CD4-positive, alpha-beta T cell treated with Interleukin-17A for 1 hour (primary cell): ENCODE measurements at places on chromosomes 2 and 18.

DNA sequence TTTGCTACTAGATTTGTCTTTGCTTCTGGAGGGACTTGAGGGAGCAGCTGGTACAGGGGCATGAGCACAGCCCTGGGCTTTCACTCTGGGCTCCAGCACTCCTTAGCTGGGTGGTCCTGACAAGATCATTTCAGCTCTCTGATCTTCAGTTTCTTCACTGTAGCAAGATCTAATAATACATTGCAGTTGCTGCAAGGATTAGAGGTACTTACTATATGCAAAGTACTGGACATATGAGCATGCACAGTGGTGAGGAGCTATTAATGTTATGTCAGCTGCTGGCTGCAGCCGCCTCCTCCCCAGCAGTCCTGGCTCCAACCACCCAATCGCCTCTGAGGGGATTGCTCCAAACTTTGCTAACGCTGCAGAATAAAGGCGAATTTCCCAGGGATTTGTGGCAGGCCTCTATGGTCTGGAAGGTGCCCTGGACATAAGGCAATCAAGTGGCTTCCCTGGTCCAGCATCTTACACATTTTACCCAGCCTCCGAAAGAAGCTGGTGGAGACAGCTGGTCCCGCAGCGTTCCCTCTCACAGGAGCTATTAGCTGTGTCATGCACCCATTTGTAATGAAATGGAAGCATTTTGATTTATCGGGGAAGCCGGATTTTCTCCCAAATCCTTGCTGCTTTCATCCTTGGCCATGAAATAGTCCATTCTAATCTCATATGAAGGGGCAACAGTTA, 96.7 kb downstream of the RHOB start:
- DNase-seq, result no peak

- DNase-seq, result no peak
Observed at GRCh38 chr2:21194858-21195271, 71.1 kb downstream of the TDRD15 start.

GRCh38 chr18:13791181-13791580, 32.8 kb upstream of the MC5R start:
- DNase-seq, result no peak

GRCh38 chr2:167692936-167693335, 554.5 kb downstream of the STK39 start:
- DNase-seq, result no peak

DNA sequence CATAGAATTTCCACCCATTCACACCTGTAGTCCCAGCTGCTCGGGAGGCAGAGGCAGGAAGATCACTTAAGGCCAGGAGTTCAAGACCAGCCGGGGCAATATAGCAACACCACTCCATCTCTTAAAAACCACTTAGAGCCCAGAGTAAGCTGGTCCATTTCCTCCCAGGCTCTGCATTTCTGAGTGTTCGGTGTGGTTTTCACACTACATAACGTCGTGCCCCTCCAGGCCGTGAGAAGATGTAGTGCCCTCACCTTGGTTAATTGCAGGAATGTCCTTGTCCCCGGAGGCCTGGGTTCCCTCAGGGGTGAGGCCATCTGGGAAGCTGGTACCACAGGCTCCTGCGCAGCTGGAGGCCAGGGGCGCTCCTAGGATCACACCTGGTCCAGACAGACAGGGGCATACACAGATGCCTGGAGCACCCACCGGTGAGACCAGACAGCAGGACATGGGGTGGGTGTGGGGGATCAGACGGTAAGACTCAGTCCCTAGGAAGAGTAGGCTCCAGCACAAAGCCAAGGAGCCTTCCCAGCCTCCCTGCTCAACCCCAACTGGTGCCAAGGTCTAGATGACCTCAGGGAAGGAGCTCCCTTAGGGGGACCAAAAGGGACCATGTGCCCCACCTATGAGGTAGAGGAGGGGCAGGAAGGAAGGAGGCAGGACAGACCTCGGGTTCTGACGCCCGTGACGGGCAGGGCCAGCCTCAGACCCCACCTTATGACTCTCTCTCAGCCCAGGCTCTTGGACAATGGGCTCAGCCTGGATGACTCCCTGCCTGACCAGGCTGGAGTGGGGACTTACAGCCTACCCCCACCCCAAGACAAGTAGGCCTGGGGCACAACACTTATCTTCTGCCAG, 752 bp downstream of the ASTL start:
- DNase-seq, result peak; percentile 37

DNA sequence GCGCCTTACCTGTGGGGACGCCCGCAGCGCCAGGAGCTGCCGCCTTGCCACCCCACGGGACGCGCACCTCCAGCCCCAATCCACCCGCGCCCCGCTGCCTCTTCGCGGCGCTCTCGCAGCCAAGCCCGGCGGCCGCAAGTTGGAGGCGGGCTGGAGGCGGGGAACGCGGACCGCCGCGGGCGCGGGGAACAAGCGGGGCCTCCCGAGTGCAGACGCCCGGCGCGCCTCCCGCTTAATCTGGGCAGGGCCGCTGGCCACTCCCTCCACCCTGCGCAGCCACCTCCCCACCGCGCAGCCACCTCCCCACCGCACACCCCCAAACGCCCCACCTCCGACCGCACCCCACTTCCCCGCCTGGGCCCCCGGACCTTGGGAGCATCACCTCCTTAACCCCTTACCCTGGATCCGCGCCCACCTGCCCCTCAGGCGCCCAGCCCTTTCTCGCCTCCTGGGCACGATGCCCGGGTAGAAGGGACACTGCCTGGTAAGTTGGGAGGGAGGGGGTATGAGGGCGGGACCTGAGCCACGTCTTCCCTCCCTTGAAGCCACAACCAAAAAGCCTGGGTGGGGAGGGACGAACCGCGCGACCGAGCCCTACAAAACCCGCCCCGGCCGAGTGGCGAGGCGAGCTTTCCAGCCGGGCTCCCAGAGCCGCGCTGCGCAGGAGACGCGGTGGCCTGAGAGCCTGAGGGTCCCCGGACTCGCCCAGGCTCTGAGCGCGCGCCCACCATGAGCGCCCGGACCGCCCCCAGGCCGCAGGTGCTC, at the start of the genes COL4A3 and COL4A4:
COL4A3 (plus strand) TSS at position 627 of the 765 bp plus-strand sequence; CDS start at position 730, 103 bp downstream.
COL4A4 (minus strand) TSS at position 208 of the 765 bp plus-strand sequence. CDS start 16,722 bp downstream, outside the sequence.
- no peak for DNase-seq

DNA sequence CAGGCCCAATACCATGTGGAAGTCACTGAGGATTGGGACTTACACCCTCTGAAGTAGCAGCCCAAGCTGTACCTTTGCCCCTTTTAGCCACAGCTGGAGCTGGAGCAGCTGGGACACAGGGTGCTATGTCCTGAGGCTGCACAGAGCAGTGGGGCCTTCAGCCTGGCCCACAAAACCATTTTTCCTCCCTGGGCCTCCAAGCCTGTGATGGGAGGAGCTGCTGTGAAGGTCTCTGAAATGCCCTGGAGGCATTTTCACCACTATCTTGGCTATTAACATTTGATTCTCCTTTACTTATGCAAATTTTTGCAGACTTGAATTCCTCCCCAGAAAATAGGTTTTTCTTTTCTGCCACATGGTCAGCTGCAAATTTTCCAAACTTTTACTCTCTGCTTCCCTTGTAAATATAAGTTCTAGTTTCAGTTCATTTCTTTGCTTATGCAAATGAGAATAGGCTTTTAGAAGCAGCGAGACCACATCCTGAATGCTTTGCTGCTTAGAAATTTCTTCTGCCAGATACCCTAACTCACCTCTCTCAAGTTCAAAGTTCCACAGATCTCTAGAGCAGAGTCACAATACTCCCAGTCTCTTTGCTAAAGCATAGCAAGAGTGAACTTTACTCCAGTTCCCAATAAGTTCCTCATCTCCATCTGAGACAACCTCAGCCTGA, 213.8 kb upstream of the MGAT5 start:
- no peak for DNase-seq

DNA sequence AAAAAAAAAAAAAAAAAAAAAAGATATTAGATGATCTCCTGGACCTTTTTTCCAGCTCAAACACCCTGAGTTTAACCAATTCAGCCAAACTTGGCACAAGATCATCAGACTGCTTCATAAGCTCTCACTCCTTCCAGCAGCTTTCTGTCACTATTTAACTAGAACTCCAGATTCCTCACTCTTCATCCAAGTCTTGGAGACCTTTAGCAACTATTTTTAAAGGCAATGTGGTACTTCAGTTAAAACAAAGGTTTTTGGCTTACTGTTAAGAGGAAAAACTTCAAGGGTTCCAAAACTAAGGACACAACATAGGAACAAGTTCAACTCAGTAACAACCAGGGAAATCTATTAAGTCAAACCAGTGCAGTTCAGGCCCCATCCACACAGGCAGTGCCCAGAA, 23.2 kb downstream of the LAMA1 start:
- DNase-seq, result no peak

DNA sequence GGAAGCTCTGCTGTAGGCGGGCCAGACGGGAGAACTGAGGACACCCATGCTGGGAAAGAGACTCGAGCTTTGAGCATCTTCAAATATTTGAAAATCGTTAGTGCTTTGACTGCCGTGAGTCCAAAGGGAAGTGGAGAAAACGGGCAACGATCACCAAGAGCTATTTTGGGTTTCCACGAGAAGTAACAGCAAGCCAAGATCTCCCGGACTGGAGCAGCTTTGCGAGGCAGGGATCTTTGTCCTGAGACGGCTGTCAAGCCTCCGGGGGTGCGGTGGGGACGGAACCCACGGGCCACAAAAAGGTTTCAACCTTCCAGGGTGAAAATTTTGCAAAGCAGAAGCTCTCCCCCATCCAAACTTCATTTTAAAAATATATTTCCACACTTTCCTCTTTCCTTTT, 195.8 kb downstream of the NDUFA10 start:
- no peak for DNase-seq

DNA sequence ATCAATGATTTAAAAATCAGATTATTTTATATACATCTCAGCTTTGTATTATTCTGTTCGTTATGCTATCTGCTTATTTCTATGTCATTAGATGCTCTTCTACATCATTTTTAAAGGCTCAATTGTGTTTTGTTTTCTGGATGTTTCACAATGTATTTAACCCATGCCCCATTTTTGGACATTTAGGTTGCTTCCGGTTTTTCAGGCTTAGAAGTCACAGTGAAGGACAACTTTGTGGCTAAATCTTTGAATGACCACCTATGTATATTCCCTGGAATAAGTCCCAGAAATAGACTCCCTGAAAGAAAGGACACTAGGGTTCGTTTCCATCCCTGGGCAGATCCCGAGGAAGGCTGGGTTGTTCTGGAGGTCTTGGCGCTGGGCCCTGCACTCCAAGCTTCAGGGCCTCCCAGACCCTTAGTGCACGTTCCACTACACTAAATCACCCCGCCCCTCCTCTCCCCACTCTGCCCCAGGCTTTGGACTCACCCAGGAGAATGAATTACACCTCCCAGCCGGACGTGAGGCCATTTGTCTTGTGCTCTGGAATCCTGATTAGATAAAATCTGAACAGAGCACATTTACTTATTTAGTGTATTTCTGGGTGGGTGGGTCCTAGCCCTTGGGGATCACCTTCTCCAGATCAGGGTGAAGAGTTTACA, 188.2 kb downstream of the ZFP36L2 start:
- DNase-seq, result no peak

DNA sequence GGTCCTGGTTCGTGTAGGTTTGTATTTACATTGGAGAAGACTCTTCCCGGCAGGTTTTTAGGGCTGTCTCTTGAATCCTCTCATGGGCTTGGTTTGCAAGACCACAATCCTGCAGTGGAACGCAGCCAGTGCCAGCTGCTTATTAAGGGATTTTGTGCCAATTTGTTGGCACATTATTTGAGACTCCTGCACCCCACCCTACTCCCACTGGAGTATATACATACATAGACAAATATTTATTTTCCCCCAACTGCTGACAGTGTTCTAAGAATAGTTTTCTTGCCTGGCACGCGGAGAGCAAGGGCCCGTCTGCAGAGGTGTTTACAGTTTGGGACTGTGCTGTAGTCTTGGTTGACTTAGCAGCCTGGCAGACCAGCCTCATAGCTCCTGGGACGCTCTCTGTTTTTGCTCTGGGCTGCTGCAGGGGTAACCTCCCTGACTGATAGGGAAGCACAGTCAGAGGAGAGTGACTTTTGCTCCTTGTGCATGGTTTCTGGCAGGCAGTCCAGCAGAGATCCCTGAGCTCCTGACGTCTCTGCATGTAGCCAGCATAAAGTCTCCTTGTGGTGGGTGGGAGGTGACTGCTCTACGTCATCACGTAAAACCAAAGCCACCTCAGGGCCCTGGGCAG, 1.9 kb downstream of the LDLRAD4 start:
- DNase-seq, result no peak

- DNase-seq, result no peak
Observed at GRCh38 chr2:136246086-136246669, 128.2 kb upstream of the CXCR4 start.

- DNase-seq, result no peak
Observed at GRCh38 chr2:88003074-88003755, 13.1 kb downstream of the RNU2-63P start.

DNA sequence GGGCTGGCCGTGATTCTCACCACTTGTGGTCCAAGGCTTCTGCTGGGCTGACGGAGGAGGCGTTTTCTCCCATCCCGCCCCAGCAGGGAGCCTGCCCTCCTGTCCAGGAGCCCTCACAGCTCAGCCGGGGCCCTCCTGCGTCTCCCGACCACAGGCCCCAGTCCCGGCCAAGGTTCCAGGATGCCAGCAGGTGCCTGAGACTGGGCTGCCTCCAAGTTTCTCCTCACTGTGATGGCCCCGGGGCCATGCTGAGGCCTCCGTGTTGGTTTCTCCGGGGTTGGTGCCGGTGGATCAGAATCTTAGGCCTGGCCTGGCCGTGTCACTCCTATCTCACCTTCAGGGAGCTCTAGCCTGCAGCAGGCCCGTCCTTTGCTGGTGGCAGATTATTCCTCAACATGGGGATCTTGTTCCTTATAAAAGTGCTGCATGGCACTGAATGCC, 5.9 kb downstream of the KCNG2 start:
- DNase-seq, result no peak

DNA sequence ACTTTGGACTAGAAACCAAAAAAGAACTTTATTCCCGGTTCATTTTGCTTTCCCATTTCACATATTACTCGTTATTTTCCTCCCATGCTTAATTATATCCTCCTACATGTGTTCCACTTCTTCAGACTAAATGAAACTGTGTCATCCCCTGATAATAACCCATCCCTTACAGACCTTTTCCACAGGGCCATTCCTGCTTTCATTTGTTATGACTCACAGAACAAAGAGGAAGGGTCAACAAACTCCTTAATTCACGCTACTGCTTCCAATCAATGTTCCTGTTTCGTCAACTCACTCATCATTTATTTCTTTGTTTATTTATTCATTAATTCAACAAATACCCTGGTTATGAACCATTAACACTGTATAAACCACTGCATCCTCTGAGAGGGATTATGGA, 104.5 kb downstream of the ZEB2 start:
- no peak for DNase-seq

GRCh38 chr2:6835467-6835866, 30.2 kb downstream of the CMPK2 start:
- no peak for DNase-seq

GRCh38 chr2:102492006-102492405, 19.0 kb downstream of the SLC9A4 start:
- no peak for DNase-seq

DNA sequence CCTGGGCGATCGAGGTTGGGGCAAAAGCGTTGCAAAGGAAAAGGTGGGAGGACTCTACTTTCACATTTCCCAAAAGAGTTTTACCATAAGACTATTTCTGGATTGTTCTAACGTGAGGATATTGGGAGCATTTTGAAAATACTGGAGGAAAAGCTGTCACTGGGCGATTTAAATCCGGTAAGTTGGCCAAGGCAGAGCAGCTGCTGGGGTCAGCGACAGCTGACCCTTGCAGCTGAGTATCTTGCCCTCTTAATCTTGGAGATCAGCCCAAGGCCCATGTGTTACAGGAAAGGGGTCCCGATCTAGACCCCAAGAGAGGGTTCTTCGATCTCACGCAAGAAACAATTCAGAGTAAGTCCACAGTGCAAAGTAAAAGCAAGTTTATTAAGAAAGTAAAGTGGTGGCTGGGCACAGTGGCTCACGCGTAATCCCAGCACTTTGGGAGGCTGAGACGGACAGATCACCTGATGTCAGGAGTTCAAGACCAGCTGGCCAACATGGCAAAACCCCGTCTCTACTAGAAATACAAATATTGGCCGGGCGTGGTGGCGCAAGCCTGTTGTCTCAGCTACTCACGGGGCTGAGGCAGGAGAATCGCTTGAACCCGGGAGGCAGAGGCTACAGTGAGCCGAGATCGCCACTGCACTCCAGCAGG, 964 bp upstream of the ST3GAL5 start:
- DNase-seq, result no peak
